Cardiac ventricle fibroblast (primary cell): ENCODE measurements at places on chromosomes 2 and 18. TPM values are rescaled to one million over a fixed set of nuclear protein-coding genes. Genes with fewer than 3 reads are reported as not detected.

The TMEM178A gene
- total RNA-seq = 0.25 and 1.0 TPM in 2 replicates

The ATOH8 gene
- 31.2 and 34.5 TPM in 2 replicates for total RNA-seq

The ARHGAP28 gene
- total RNA-seq = 15.7 and 21.3 TPM in 2 replicates

The FBXO48 gene
- total RNA-seq = 0.31 and 0.78 TPM in 2 replicates

The NCKAP5 gene
- not detected in 2 replicates for total RNA-seq

The MYO7B gene
- 0.06 TPM in 1 of 2 replicates, not detected in the other for total RNA-seq

The FBXO15 gene
- total RNA-seq = not detected in 2 replicates

The MC2R gene
- not detected in 2 replicates for total RNA-seq

The SMAD7 gene
- 20.2 and 20.4 TPM in 2 replicates for total RNA-seq

The SP100 gene
- total RNA-seq = 78.8 and 88.2 TPM in 2 replicates

The COLEC12 gene
- total RNA-seq = 73.4 and 73.8 TPM in 2 replicates

The KCNG2 gene
- 0.44 and 0.49 TPM in 2 replicates for total RNA-seq

The CPLX4 gene
- not detected in 2 replicates for total RNA-seq

The TUBB8B gene
- total RNA-seq = 0.50 TPM in 1 of 2 replicates, not detected in the other

The CAPN10 gene
- 4.1 and 8.3 TPM in 2 replicates for total RNA-seq
